ENCODE measurements at places on chromosomes 12 and 14.

- no peak for DNase-seq
These were observed 14.8 kb upstream of the APOF start for GRCh38 chr12:56377310-56377988.

DNA sequence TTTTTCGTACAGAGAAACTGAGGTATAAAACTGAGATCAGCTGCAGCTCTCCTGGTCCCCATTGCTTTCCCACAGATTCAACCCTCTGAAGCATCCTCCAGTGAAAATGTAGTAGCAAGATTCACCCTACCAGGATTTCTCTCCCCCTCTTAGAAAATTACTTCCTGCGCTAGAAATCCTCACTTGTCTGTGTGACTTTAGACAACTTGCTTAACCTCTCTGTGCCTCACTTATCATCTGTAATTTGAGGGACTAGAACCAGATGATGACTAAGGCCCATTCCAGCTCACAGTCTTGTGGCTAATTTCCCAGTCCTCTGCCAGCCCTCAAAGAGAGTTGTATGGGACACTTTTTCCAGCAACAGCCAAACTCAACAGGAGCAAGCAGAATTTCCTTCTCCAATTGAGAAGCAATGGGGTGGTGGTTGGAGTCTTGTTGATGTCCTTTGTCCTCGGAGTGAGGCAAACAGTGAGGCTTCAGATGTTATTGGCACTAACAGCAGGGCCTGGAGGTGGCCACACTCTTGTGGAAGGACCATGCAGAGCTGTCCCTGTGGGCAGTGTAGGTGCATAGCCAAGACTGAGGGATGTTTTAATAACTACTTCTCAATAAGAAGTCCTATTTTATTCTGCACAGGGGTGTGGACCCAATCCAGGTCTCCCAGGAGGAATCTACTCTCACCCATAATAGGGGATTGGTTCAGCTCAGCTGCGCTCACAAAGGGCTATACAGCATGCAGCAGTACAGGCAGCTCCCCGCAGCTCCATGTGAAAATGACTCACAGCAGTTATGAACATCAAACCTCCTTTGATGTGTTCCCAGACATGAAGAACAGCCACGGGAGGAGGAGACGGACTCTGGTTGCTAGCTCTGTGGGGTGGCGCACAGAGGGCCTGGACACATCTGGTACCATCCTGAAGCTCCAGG lies 200.1 kb downstream of the DAD1 start:
- DNase-seq = no peak

GRCh38 chr12:49533331-49533730 lies 5.5 kb upstream of the KCNH3 start:
- peak; percentile 61 for DNase-seq

GRCh38 chr12:92871116-92871515 lies 58.0 kb downstream of the EEA1 start:
- no peak for DNase-seq

DNA sequence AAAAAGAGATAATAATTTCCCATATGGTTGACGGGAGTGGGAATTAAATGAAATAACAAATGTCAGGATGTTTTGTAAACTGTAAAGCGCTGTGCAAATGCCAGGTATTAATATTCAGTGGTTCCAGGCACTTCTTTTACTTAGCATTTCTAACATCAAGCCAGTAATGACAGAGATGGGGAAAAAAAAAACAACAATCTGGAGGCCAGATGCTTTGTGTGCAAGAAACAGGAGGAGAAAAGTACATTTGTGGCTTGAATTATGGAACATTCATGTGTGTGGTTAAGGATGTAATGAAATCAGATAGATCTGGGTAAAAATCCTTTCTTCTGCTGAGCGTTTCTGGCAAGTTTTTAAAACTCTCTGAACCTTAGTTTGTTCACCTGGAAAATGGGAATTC lies 509.6 kb downstream of the FUT8 start:
- DNase-seq = no peak

DNA sequence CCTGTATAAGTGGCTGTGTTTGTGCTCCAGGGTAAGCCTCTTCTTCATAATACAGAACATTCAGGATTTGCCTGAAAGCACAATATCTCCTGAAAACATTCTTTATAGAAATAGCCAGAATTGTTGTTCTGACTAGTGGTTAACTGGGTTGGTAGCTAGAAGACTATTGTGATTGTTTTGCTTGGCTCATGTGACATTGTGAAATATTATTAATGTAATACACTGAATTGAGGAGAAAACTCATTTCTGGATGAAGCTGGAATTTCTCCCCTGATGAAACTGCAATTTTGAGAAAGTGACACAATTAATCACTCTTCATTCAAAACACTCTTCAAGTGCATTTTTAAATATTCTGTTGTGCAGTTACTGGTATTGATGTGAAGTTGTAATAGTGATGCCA lies 172.3 kb upstream of the PTPRQ start:
- DNase-seq = no peak

GRCh38 chr12:32420356-32420755 lies 21.0 kb downstream of the FGD4 start:
- no peak for DNase-seq

DNA sequence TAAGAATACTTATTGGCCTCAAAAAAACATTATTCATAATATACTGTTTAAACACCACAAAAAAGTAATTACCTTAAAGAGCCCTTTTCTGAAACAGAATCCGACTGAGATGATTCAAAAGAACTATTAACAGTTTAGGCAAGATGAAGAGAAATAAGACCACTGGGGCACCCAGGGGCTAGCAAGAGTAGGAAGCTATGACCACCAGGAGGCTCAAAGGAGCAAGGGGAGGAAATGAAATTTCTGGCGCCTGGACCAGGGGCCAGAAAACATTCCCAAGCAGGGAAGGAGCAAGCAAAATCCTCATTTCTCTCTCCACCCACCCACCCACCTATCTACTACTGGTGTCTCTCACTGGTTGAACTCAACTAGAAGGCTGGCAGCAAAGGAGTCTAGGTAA lies 6.3 kb upstream of the DCAF4 start:
- DNase-seq = no peak

- DNase-seq = no peak
These were observed 75.2 kb downstream of the CMAS start for GRCh38 chr12:22121224-22121623.

- DNase-seq = no peak
These were observed 379.8 kb upstream of the PRICKLE1 start for GRCh38 chr12:42969355-42969754.

- DNase-seq = no peak
These were observed 64.6 kb downstream of the EP400 start for GRCh38 chr12:132014092-132014914.

DNA sequence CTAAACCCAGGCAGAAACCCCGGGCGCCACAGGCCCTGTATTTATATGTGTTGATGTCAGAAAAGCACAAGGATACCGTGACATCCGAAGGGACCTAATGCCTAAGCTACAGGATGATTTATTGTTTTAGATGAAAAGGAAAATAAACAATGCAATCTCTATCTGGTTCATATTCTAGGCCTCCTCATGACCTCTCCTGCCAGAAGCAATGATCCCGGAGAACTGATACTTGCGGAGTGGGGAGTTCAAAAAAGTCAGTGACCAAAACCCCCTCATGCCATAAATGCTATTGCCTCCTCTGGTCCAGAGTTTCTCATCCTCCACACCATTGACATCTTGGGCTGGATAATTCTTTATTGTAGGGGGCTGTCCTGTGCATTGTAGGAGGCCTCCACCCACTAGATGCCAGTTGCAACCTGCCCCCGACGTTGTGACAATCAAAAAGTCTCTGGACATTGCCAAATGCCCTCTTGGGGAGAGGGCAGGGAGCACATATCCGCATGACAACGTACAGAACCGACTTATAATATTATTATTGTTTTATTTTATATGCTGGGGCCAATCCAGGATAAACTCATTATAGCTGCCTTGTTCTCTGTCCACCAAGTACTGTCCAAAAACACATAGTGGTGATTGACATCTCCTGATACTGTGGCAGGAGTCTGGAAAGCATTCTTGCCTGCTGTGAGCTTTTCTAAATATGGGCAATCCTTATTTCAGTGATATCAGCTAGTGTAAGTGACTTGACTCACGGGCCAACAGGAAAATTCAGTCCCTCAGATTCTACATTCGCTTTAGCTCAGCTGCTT lies 1.1 kb upstream of the CSRP2 start:
- no peak for DNase-seq

GRCh38 chr12:112879191-112879705 lies 27.5 kb upstream of the OAS1 start:
- DNase-seq = no peak

GRCh38 chr12:67890726-67891258 lies 98.5 kb upstream of the IFNG-AS1 start:
- no peak for DNase-seq

DNA sequence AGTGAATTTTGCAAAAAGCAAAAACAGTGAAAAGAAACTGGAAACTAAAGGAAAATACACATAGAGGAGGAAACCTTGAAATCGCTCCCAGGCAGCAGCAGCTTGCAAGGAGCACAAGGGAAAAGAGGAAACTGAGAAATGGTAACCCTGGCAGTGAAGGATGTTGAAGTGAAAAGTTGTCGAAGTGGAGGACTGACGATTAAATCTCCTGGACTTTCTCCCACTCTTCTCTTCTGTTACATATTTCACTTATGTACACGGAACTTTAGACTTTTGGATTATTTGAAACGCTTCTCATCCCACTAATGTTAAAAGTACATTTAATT lies 388.8 kb upstream of the USP15 start:
- no peak for DNase-seq

- no peak for DNase-seq
These were observed 556.5 kb downstream of the LRFN5 start for GRCh38 chr14:42163136-42163535.

DNA sequence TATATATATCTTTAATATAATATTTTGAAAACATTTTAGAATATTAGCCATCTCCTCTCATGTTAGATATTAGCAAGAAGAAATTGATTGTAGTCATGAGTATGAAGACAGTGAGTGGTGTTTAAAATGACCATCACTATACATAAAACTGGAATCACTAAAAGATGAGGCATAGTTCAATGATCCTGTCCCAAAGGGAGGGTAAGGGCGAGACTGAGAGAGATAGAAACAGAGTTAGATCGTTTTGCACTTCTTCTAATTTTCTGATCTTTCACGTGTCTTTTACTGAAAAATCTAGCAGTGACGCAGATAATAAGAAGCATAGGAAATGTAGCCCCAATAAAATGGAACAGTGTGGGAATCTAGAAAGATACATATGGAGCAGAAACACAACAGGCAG lies 627.4 kb downstream of the SLC16A7 start:
- DNase-seq = no peak
